Activated CD4-positive, alpha-beta T cell treated with anti-CD3 and anti-CD28 coated beads, Interleukin-2, amount 50 U/mL, for 1 hour (primary cell): ENCODE measurements at places on chromosomes 2 and 18.

DNA sequence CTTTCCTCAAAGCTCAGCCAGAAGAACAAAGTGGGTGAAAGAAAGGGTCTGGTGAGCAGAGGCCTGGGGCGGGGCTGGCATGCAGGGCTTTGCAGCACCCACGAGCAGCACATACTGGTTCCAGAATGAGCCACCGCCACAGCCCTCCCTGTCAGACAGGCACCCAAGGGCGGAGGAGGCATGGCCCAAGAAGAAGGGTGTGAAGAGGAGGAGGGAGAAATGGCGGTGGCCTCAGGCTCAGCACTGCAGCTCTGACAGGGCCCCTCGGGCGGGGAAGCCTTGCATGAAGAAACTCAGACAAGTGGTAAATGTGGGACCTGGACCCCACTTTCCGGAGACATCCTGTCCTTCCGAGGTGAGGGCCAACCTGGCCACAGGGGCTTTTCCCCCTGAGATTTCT, 15.7 kb downstream of the FAM228A start:
- no peak for DNase-seq

DNA sequence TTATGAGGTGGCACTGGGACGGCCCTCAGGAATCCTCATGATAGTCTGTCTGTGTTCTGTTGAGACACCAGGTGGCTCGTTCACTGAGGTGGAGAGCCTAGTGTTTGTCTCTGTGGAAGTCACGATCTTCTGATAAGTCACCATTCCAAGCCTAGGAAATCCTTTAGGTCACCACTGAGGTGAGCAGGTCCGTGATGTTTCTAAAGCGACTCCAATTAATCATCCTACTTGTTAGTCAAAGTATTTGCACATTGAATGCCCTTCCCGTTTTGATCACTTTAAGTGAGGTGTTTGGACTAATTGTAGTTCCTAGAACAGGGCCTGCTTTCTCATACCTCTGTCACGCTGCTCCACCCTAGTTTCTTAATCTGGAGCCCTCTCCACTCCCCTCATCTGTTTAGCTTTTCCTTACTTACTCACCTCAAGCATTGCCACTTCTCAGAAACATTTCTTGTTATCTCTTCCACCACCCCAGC, 28.0 kb upstream of the DSG3 start:
- DNase-seq: no peak

DNA sequence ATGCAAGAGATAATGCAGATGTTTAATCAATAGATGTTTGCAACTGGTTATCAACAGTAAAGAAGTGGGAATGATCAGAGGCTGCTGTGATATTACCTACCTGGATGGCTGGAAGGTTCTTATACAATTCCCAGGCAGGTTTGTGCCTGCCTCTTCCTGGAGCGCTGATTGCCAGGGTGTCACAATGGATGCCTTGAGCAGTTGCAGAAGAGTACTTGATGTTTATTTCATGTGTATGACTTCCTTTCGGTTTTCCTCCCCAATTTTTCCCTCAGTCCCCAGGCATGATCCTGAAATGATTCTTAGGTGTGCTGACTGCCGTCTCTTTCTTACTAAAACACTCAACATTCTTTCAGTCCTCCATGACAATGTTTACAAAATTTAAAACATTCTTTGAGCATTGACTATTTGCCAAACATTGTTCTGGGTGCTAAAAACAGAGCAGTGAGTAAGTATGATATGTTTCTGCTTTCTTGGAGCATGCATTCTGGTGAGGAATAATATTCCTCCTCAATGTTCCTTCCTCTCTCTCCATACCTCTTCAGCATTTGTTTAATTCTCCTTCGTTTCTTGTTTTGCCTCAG, 416.6 kb upstream of the TRIB2 start:
- no peak for DNase-seq

DNA sequence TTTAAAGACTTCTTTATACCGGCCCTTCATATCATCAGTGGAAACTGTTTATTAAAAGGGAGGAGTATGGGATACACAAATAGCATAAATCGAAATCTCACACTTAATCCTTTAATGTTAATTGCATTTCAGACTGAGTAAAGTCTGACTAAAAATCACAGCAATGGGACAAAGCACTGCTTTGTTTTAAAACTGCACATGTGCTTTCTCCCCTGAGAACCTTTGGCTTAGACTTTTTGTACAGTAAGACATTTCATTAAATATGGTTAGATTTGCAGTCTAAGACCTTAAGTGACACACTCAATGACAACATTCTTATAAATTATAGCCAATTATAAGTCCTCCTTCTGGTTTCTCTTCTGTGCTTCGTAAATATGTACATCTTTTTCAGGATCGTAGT, 12.5 kb downstream of the METTL21A start:
- no peak for DNase-seq

GRCh38 chr18:73895701-73896100, 251.9 kb downstream of the FBXO15 start:
- no peak for DNase-seq
